ENCODE measurements at places on chromosomes 4 and X.

- no peak for DNase-seq
These were observed 16.4 kb downstream of the FAT4 start for GRCh38 chr4:125331116-125331515.

- no peak for DNase-seq
These were observed 323.3 kb upstream of the GALNT7 start for GRCh38 chr4:172845281-172845680.

DNA sequence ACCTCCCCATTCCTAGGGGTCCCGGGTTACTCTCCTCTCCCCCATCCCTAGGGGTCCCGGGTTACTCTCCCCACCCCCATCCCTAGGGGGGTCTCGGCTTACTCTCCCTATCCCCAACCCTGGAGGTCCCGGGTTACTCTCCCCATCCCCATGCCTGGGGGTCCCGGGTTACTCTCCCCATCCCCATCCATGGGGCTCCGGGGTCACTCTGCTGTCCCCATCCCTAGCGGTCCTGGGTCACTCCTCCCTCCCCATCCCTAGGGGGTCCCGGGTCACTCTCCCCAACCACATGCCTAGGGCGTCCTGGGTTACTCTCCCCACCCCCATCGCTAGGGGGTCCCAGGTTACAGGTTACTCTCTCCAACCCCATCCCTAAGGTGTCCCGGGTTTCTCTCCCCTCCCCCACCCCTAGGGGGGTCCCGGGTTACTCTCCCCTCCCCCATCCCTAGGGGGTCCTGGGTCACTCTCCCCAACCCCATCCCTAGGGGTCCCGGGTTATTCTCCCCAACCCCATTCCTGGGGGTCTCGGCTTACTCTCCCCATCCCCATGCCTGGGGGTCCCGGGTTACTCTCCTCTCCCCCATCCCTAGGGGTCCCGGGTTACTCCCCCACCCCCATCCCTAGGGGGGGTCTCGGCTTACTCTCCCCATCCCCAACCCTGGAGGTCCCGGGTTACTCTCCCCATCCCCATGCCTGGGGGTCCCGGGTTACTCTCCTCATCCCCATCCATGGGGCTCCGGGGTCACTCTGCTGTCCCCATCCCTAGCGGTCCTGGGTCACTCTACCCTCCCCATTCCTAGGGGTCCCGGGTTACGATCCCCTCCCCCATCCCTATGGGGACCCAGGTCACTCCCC, 821 bp downstream of the ASMTL start:
- DNase-seq, result no peak

GRCh38 chrX:154349359-154349935, 25.0 kb downstream of the FLNA start:
- DNase-seq, result no peak

DNA sequence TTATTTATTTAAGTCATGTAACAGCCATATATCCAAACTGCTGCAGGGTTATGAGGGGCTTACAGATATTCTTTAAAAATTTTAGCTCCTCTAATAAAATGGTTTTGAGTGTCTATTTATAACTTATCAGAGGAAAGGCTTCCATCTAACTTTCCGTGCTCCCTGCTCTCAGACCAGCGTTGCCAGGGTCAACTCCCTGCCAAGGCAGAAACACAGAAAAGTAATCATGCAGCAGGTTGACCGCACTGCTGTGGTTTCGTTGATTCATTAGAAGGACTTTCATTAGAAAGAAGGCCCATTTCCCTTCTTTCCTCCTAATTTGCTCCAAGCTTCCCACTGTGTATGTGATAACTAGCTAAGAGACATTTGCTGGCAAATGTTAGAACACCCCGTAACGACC, 33.9 kb downstream of the BCLAF3 start:
- no peak for DNase-seq

- DNase-seq, result no peak
These were observed 32.0 kb downstream of the CEP135 start for GRCh38 chr4:55980725-55981124.

Measured in amniotic stem cell (primary cell).